Activated CD4-positive, CD25-positive, alpha-beta regulatory T cell treated with anti-CD3 and anti-CD28 coated beads, Interleukin-2, amount 50 U/mL, for 24 hours (primary cell): ENCODE measurements at places on chromosomes 3 and 15.

- ATAC-seq, result no peak
These were observed 271.6 kb upstream of the CBLB start for GRCh38 chr3:106140431-106140830.

DNA sequence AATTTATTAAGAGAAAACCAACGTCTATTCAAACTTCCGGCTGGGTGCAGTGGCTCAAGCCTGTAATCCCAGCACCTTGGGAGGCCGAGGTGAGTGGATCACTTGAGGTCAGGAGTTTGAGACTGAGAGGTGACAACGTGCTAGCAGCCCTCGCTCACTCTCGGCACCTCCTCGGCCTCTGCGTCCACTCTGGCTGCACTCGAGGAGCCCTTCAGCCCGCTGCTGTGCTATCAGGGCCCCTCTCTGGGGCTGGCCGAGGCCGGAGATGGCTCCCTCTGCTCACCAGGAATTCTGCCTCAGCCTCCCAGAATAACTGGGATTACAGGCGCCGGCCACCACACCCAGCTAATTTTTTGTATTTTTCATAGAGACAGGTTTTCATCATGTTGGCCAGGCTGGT, 58.7 kb downstream of the USF3 start:
- ATAC-seq, result no peak

DNA sequence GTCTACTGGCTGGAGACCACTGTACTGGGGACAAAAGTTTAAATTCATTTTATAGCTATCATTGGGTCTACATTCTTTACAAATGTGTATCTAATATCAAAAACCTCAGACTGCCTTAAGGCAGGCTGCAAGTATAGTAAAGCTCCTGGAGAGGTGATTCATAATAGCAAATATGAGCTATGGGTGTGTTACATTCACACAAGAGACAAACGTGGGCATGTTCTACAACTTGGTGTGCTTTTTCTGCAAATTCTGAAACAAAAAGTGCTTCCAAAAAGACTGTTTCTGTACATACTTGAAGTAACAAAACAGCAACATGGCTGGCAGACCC, 1101.4 kb downstream of the ROBO1 start:
- ATAC-seq, result no peak

- ATAC-seq, result peak; percentile 59
These were observed 10.4 kb downstream of the SLITRK3 start for GRCh38 chr3:165185707-165186327.

GRCh38 chr3:185702262-185703225, 116.4 kb downstream of the SENP2 start:
- ATAC-seq, result no peak

GRCh38 chr3:11275926-11276325, 3.7 kb downstream of the ATG7 start:
- ATAC-seq, result no peak

DNA sequence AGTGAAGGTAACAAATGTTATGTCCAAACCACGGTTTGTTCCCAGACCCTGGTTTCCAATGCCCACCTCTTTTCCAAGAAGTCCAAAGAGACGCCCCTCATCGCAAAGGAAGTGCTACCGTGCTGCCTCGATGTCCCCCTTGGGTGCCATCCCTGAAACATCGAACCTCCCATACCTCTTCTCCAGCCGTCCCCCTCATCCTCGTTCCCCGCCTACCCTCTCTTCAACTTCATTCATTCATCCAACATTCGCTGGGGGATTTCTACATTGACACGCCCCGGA, 467 bp downstream of the TIPIN start:
- no peak for ATAC-seq

- ATAC-seq, result no peak
These were observed 117.3 kb upstream of the PLXND1 start for GRCh38 chr3:129723558-129724324.

- ATAC-seq, result no peak
These were observed 48.9 kb downstream of the ZBBX start for GRCh38 chr3:167330993-167331785.
